ENCODE measurements at places on chromosomes 12 and 14.

DNA sequence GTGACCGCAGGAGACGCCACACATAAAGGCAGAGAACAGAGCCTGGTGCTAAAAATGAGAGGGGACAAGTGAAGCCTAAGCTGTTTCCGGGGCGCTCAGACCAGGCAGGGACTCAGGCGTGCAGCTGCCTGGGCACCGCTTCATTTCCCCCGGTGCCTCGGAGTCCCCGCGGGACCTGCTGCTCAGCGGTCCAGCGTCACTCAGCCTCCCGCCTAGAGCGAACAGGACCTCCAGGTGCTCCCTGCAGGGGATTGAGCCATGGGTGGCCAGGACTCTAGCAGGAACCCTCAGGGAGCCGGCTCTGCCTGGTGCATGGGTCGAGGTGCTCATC is 31.0 kb downstream of the CCDC85C start:
- no peak for DNase-seq

DNA sequence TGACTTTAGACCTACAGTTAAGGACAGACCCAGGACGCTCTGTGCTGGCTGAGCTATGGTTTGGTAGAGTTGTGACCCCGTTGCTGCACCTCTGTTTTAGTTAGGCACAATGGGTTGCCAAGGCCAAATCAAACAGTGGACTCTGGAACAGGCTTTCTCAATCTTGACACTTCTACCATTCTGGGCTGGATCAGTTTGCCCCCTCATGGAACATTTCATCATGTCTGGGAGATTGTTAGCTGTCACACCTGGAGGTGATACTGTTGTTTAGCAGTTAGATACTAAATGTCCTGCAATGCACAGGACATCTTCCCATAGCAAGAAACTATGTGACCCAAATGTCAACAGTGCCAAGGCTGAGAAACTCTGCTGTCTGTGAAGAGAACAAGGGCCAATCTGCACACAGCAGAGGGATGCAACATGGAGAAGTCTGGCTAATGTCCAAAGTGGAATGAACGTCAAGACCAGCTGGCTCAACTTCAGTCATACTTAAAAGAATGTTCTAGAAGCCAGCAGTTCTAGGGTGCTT is 65.6 kb upstream of the DICER1 start:
- DNase-seq, result no peak

GRCh38 chr12:12488823-12489550 is 73.7 kb downstream of the DUSP16 start:
- no peak for DNase-seq

- DNase-seq, result no peak
Measured at GRCh38 chr14:63952053-63952932, 99.5 kb downstream of the SYNE2 start.

DNA sequence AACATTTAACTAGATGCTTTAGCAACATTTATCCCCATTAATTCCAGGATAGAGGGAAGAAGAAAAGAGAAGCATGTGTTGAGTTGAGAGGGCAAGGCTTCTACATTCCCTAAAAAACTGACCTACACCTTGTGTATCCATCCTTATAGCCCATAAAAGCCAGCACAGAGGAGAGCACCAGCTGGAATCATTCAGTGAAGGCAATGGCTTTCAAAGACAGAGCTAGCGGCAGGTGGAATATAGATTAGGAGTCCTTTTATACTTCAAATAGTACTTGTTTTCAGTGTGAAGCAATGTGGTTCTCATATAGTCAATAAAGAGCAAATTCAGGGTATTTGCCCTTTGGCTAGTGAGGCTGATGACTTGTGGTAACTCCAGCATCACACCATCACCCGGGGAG is 94.4 kb downstream of the TBC1D30 start:
- no peak for DNase-seq

DNA sequence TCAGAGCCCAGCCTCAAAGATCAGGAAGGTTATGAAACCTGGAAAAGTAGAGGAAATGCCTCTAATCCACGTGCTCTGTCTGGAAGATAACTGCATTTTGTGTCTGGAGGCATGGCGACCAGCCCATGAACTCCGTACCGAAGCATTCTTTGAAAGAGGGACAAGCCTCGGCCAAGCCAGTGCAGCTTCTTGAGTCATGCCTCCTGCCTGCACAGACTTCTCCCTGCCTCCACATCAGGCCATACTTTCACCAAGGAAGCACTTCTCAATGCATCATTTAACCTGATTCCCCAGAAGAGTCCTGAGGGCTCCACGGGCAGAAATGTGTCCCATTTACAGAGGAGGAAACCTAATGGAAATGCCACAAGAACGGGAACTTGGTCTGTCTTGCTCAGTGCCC is 3.4 kb downstream of the ACTN1 start:
- no peak for DNase-seq

DNA sequence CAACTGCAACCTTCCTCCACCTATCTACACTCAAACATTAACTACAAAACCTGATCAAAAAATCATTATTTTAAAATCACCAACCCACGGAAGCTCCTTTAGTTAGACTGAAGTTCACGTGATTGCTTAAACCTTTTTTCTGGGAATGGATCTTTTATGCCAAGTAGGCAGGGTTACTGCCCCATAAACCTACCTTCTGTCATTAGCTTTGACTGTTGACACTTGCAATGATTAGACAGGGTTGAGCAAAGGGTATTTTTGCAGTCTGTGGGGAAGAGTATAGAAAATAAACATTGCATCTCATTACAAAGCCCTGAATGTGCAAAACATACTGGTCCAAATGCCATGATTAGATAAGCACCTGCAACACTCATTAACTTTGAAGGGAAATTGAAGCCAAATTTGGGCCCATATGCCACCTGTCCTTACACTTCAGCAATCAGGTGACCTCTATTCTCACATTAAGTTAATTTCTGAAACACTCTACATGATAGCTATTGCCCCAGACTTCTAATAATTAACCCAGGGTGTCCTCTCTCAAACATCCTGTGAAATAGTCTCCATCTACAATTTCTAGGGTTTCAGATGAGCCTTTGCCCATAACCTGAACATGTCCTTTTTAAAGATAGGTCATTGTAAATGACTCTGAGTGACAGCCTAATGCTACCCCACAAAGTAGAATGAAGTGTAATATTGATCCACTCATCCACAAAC is 156.0 kb upstream of the PLEKHG7 start:
- no peak for DNase-seq

GRCh38 chr14:64656986-64657385 is 47.2 kb upstream of the PLEKHG3 start:
- DNase-seq, result no peak

GRCh38 chr12:122860854-122861586 is 25.8 kb downstream of the HIP1R start:
- DNase-seq, result no peak

DNA sequence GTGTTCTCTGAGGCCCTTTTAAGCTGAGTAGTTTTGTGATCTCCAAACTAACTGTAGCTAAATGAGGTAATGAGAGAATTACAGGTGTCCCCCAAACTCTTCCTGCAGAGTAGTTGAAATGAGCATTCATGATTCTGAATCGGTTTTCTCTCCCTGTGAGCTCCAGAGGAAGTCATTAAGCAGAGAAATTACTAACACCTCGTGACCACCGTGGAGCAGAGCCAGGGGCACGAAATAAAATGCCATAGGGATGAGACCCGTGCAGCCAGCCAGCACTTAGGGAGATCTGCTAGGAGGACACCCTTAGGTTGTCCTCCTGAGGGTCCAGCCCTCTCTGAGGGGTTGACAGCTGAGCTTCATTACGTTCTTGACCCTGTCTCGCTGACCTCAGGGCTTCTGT is 79.5 kb downstream of the SLC25A47 start:
- no peak for DNase-seq

- no peak for DNase-seq
Measured at GRCh38 chr14:85528080-85528896, 1.7 kb upstream of the FLRT2 start.
